ENCODE measurements at places on chromosomes 1 and 21.

DNA sequence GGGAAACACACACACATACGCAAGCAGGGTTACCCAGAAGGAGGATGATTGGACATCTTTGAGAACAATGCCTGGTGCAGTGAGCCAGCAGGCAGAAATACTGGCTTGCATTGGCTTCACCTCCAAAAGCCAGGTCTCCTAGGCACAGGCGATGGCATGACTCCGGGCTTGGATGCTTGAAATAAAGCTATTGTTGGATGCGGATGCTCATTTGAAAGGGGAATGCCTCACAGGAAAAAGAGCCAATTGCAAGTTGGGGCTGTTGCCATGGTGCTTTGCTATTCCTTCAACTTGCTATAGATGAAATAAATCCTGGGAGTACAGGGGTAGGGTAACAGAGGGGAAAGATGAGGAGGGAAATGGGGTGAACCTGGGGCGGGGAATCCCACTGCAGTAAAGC is 180.7 kb upstream of the SGIP1 start:
- no peak for DNase-seq

DNA sequence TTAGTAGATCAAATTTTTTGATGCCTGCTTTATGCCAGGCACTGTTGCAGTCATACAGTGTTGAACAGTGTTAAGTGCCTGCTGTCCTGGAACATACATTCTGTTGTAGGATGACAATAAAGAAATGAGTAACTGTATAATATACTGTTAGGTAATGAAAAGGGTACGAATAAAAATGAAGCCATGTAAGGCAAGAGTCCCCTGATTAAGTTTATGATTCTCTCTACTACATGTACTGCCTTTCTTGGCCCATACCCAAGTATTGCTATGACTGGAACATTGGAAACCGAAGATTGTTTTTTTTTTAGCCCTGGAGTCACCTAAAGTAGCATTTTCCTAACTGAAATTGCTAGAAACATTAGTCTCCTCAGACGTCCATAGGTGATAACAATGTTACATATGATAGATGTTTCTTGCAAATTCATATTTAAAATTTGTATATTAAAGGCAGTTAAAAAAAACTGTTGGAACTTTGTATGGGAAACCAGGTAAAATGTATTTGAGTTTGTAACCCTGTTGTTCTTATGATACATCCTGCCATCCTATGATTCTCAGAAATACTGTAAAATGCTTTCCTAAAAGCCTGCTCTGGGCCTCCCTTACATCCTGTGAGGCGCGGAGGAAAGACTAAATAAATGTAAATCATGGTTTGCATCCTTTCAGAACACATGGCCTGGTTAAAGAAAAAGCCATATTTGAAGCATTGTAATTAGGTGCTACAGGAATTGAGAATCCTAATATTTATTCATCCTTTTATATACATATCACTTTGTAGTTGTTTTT is 5.8 kb downstream of the ATP5PB start:
- DNase-seq = no peak

DNA sequence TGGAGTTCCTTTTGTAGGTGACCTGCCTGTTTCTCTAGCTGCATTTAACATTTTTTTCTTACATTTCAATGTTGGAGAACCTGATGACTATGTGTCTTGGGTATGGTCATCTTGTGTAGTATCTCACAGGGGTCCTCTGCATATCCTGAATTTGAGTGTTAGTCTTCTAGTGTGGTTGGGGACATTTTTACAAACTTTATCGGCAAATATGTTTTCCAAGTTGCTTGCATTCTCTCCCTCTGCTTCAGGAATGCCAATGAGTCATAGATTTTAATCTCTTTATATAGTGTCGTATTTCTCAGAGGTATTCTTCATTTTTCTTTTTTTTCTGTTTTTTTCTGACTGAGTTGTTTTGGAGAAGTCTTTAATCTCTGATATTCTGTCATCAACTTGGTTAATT is 684.0 kb downstream of the NCAM2 start:
- no peak for DNase-seq

- peak; percentile 27 for DNase-seq
Observed at GRCh38 chr1:225554216-225554812, 98.6 kb downstream of the ENAH start.
